Stimulated activated CD4-positive, alpha-beta T cell treated with anti-CD3 and anti-CD28 coated beads, Interleukin-12 subunit alpha, Interleukin-12 subunit beta, amount 100 ng/mL, for 48 hours (primary cell): ENCODE measurements at places on chromosomes 7 and 10.
A peak's percentile ranks its signal among the peaks of the same experiment; 100 is the strongest.

- DNase-seq: peak; percentile 33
These were observed at the start of gene CASD1 for GRCh38 chr7:94509264-94509886. CASD1 (plus strand) TSS chr7:94509809; CDS start chr7:94510085, 276 bp downstream.

- DNase-seq: no peak
These were observed 397.8 kb downstream of the GFRA1 start for GRCh38 chr10:115875172-115875571.

GRCh38 chr7:112009081-112009480 is 197.1 kb downstream of the DOCK4 start:
- DNase-seq: no peak

DNA sequence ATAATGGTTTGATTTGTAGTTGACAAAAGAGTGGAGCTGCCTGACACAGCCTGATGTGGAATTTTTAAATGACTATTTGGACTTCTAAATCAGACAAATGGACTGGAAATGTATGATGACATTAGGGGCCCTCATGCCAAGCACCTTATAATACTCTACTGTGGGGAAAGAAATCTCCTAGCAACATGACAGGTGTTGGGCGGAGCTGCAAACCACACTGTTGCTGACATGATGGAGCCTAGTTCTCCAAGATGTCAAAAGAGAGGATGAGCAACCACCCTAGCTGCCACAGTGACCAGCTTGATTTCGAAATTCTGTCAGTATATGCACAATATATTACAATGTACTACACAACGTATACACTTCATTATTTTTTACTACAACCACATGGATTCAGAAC is 65.8 kb downstream of the RHOBTB1 start:
- no peak for DNase-seq

GRCh38 chr10:120736377-120736776 is 114.8 kb upstream of the WDR11 start:
- no peak for DNase-seq

DNA sequence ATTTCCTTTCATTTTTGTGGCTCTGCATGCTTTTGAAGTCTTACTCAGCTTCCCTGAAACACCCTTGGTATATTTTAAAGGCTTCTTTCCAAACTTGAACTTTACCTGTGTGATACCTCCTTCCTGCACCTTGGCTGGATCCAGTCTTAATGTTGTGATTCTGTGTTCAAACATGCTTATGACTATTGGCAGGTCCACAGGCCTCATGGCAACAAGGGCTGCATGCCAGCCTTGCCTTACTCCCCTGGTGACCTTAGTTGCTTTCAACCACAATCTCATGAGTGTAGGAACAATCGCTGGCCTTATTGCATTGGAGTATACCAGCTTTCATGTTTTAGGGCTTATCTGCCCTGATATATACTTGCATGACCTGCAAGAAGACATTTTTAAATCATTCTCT is 238.7 kb downstream of the KIF20B start:
- no peak for DNase-seq

GRCh38 chr7:28830846-28831245 is 127.3 kb downstream of the TRIL start:
- no peak for DNase-seq

DNA sequence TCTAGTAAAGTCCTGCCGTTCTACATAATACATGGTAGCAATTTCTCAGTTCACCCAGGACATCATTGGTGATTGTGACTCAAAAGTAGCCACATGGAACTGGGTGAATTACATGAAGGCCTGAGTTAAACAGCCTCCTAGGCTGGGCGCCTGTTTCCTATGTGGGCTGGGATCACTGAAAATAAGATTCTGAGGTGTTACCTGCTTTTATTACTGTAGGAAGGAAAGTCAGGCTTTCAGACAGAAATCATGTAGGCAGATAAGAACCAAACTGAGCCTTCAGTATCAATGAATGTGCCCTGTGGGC is 160.4 kb downstream of the CAMK1D start:
- no peak for DNase-seq

GRCh38 chr7:36937754-36938563 is 213.7 kb upstream of the AOAH start:
- DNase-seq: no peak

DNA sequence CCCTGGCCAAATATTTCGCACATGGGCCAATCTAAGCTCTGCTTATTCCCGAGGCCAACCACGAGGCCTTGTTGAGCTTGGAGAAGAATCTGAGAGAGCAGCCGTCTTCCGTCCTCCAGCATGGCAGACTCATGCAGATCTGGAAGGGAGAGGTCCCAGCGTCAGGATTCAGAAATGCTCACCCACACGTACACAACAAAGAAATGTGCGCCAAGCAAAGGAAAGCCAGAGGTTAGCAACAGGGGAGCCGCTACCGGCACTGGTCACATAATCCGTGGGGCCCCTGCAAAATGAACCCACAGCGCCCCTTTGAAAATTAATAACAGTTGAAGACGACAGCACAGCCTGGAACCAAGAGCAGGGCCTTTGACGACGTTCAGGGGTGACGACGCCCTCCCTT is 25.4 kb upstream of the PRKAG2 start:
- DNase-seq: no peak

GRCh38 chr10:11015446-11015934 is 2.2 kb upstream of the CELF2 start:
- DNase-seq: no peak

DNA sequence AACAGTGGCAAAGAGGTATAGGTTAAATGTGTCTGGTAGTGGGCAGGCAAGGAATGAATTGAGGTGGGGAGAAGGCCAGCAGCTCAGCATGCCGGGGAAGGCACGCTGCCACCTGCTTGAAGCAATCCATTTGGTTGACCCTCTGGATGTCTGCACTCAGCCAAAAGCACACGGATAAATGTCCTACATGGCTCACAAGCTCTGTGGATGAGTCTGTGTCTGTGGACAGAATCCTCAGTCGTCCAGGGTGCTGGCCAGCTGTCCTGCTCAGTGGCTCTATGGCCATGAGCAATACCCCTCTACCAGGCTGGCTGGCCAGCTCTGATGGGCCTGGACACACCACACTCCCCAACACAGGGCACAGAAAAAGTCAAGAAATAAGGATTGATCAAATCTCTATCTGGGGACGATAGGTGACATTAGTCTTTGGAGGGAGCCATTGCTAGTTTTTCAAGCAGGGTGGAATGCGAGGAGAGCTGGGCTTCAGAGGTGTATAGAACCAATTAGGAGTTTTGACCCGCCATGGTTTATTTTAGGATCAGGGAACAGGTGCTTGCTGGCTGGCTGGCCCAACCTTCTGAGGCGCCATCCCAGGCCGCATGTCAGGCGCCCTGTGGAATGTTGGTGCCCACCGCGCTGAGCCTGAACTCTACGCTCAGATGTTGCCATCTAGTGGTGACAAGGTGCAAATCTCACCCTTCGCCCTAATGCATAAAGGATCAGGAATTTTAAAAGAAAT is 493.4 kb downstream of the TNS3 start:
- peak; percentile 8 for DNase-seq

DNA sequence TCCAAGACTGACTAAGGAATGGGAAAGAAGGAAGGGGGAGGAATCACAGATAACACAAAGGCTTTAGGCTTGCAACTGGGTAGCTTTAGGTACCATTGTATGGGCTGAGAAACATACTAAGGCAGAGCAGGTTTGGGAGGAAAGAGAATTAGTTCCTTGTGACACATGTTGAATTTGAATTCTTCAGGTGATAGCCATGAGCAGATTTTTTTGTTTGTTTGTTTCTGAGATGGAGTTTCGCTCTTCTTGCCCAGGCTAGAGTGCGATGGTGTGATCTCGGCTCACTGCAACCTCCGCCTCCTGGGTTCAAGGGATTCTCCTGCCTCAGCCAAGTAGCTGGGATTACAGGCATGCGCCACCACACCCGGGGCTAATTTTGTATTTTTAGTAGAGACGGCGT is 4.4 kb upstream of the SND1 start:
- DNase-seq: no peak

GRCh38 chr10:71068861-71069271 is 143.5 kb upstream of the UNC5B start:
- DNase-seq: no peak

DNA sequence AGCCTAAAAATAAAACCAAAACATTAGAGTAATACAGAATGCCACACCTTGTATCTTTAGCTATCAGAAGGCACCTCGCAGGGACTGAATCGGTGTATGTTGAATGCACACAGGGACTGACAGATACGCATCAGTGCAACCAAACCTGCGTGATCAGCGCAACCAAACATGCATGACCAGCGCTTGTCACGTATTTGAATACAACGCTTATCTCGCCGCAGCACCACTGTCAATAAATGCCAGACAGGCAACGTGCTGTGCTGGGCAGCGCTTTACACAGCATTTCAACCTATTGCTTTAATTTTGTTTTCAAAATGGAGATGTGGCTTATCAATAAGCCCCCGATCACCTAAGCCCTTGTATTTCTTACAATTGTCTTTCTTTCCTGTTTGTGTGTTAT is 242.4 kb downstream of the SFMBT2 start:
- no peak for DNase-seq

DNA sequence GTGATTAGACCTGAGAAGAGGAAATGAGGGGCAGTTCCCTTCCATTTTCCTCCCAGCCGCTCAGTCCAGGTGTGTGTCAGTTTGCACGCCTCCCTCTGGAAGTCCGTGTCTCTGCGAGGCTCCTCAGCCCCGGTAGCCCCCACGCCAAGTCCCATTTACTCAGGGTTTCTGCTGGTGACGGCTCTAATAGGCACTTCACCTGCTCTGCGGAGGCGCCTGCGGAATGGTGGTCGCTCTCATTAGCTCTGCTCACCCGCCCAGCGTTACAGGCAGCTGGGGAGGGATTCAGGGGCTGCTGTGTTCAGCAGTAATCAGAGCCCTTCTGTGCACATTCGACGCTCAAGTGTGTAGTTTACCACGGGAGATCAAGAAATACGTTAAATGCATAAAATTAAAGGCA is 179.9 kb downstream of the MGMT start:
- DNase-seq: no peak

- DNase-seq: no peak
These were observed 797.2 kb downstream of the TNS3 start for GRCh38 chr7:46784732-46785131.

DNA sequence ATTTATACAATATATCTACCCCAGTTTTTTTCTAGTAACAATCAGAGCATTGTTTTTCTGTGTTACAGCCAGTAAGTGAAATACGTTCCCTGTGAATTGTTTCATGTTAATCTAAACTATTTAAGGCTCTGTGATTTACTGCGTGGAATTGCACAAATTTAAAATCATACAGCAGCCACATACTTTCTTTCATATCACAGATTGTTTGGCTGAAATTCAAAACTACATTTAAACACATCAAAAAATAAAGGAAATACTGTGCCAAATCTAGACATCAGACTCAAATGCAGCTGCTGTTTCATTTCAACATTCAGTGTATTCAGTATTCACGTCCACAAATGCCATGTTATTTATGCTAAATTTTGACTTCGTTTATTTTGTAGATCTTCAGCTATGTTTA is 242.6 kb upstream of the HGF start:
- no peak for DNase-seq

- DNase-seq: no peak
These were observed 48.2 kb upstream of the SHH start for GRCh38 chr7:155860461-155860839.

DNA sequence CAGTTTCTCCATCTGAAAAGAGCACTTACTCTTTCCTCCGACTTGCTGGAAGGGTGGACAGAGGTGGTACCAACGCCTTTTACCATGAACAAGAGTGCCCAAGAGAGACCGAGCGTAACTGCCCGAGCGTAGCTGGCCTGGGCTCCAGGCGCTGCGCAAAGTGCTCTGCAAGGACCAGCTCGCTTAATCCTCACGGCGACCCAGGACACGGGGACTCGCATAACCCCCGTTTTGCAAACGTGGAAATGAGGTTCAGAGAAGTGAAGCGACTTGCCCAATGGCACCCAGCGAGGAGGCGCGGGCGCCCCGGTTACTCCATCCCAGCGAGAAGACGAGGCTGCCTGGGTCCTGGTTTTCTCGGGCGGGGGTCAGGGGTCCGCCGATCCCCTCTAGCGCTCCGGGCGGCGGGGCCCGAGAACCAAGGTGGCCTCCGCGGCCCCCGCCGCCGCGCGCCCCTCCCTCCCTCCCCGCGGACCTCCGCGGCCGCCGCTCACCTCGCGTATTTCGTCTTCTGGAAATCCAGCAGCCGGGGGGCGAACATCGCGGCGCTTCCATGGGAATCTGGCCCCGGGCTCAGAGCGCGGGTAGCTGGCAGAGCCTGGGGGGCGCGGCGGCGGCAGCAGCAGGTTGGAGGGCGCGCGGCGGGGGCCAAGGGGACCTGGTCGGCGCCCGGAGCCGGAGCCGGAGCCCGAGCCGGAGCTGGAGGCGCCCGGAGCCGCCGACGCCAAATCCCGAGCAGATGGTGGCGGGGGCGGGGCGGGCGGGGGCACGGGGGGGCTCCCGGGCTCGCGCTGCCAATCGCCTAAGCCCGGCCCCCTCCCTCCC is at the start of gene MMD2:
Gene MMD2 (minus strand): TSS at position 711 of the 825 bp plus-strand sequence. CDS start 170 bp downstream, at position 541.
- no peak for DNase-seq

- DNase-seq: no peak
These were observed 645.2 kb downstream of the PHTF2 start for GRCh38 chr7:78443811-78444210.

DNA sequence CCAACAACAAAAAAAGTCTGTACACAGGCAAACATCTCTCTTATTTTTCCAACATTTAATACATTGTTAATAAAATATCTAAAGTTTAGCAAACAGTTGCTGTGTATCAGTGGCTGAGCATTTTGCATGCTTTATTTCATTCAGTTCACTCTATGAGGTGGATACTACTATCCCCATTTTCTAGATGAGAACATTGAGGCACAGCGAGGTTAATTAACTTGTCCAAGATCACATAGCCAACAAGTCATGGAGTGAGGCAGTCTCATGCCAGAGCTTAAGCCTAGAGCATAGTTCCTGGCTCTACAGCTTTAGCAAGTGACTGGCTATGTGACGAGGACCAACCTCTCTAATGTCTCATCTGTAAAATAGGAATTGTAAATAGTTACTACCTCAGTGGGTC is 4.4 kb downstream of the GATAD1 start:
- DNase-seq: no peak

- DNase-seq: no peak
These were observed 185.9 kb downstream of the RAB11FIP2 start for GRCh38 chr10:117860823-117861222.

- DNase-seq: no peak
These were observed 9.9 kb downstream of the TWIST1 start for GRCh38 chr7:19107356-19108146.

DNA sequence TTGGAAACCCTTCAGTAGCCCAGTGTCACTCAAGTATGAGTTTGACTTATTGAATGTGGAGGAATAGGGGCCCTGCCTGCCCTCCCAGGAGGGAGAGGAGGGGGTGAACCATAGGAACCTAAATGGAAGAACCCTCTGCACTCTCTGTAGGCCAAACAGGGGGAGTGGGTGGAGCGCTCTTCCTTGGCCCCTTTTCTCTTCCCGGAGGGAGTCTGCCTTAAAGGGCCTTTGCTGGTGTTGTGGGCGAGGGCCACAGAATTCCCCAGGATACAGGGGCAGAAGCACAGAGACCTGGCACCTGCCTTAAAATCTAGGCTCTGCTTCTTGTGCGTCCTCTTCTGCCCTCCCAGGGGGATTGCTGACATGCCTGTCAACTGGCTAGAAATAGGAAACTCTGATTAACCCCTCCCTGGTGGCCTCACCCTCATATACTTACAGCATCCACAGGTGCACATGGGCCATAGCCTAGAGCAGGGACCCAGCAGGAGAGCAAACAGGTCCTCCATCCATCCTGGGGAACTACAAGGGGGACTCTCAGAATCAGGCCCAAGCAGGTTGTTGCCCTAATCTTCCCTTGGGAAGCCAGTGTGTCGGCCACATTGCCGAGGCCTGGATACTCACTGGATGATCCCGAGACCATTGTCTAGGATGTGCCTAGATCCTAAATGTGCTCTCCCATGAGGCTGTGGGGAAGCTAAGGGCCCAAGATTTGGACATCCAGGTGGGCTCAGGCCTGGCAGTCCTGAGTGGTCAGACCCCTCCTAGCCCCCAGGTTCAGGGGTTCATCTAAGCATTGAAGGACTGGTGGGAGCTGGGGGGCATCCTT is 3.4 kb downstream of the TRIM8 start:
- no peak for DNase-seq
